A673 (cell line): ENCODE measurements at places on chromosomes 11 and 22. TPM values are rescaled to one million over a fixed set of nuclear protein-coding genes. Genes with fewer than 3 reads are reported as not detected.

The DSCAML1 gene
- total RNA-seq, result not detected in 2 replicates

The OR52I2 gene
- not detected in 2 replicates for total RNA-seq

The SLC22A12 gene
- not detected in 2 replicates for total RNA-seq

- no peaks in the 10 kb centered on the region for H3K4me1 ChIP-seq
- H3K27ac ChIP-seq, result no peak overlapping the region
- DNase-seq, result no peak
- H3K36me3 ChIP-seq, result no peaks in the 10 kb centered on the region
These were observed 137.8 kb downstream of the DBX1 start for GRCh38 chr11:20022363-20023081.

- no peak overlapping the region for H3K4me3 ChIP-seq
- peaks cover 34% of the 10 kb centered on the region for H3K27me3 ChIP-seq
- H3K27ac ChIP-seq, result no peak overlapping the region
- no peak for DNase-seq
- no peaks in the 10 kb centered on the region for H3K4me1 ChIP-seq
- H3K36me3 ChIP-seq, result no peaks in the 10 kb centered on the region
These were observed 91.7 kb downstream of the BRD1 start for GRCh38 chr22:49735901-49736421.

DNA sequence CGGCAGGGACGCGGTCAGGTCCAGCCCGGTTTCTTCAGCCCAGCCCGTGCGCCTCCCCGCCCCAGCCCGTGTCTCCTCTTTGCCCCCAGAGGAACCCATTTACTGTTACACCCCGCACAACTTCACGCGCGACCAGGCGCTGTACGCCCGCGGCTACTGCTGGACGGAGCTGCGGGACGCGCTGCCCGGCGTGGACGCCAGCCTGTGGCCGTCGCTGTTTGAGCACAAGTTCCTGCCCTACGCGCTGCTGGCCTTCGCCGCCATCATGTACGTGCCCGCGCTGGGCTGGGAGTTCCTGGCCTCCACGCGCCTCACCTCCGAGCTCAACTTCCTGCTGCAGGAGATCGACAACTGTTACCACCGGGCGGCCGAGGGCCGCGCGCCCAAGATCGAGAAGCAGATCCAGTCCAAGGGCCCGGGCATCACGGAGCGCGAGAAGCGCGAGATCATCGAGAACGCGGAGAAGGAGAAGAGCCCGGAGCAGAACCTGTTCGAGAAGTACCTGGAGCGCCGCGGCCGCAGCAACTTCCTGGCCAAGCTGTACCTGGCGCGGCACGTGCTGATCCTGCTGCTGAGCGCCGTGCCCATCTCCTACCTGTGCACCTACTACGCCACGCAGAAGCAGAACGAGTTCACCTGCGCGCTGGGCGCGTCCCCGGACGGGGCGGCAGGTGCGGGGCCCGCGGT is 6.5 kb downstream of the PANX2 start:
- H3K36me3 ChIP-seq, result no peaks in the 10 kb centered on the region
- DNase-seq, result no peak

DNA sequence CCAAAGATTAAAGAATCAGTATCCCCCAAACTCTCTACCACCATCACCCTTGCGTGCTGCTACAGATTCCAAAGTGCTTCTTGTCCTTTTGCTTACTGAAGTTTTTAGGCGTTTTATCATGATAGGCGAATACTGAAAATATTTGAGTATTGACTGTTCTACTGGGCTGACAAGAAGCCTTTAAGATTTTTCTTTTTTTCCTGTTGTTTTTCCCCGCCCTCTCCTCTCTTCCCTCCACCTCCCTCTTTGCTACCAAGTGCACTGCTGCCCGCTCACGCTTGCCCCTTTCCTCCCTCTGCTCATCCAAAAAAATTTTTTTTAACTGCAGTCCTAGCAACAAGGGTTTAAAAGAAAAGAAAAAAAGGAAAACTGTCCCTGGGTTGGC is 679 bp downstream of the SPCS2 start:
- peaks cover 19% of the 10 kb centered on the region for H3K4me1 ChIP-seq
- peak overlapping the region; percentile 81 for H3K4me3 ChIP-seq
- peaks cover 18% of the 10 kb centered on the region for H3K36me3 ChIP-seq
- no peak for DNase-seq
- H3K27me3 ChIP-seq, result no peaks in the 10 kb centered on the region
- H3K27ac ChIP-seq, result peak overlapping the region; percentile 88

- no peaks in the 10 kb centered on the region for H3K36me3 ChIP-seq
- H3K27ac ChIP-seq, result no peak overlapping the region
- no peak overlapping the region for H3K4me3 ChIP-seq
- H3K27me3 ChIP-seq, result no peaks in the 10 kb centered on the region
These were observed 23.4 kb downstream of the CLPB start for GRCh38 chr11:72410956-72411355.

The SPI1 gene
- not detected in 2 replicates for total RNA-seq

The GLYAT gene
- total RNA-seq, result 0.39 TPM in 1 of 2 replicates, not detected in the other

The OR4D5 gene
- not detected in 2 replicates for total RNA-seq

The SCYL1 gene
- 90.6 and 95.7 TPM in 2 replicates for total RNA-seq

DNA sequence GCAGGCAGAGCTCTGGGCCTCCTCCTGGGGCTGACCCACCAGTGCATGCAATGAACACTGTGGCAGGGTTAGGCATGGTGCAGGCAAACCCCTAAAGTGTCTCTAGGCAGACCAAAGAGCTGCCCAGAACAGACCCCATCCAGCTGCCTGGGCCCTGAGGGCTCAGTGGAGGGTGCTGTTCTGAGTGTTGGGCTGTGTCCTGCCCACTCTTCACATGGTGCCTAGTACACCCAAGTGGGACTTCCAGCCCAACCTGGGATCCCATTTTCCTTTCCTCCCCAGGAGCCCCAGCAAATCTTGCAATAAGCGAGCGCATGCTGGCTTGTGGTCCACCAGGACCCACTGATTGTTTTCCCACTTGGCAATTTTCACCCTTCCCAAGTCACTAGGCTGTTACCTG is 26.4 kb downstream of the ARVCF start:
- no peak overlapping the region for H3K27ac ChIP-seq
- no peaks in the 10 kb centered on the region for H3K36me3 ChIP-seq
- no peaks in the 10 kb centered on the region for H3K27me3 ChIP-seq
- H3K4me1 ChIP-seq, result peaks cover 7% of the 10 kb centered on the region
